ENCODE measurements at places on chromosomes 12 and 14.
A peak's percentile ranks its signal among the peaks of the same experiment; 100 is the strongest.

DNA sequence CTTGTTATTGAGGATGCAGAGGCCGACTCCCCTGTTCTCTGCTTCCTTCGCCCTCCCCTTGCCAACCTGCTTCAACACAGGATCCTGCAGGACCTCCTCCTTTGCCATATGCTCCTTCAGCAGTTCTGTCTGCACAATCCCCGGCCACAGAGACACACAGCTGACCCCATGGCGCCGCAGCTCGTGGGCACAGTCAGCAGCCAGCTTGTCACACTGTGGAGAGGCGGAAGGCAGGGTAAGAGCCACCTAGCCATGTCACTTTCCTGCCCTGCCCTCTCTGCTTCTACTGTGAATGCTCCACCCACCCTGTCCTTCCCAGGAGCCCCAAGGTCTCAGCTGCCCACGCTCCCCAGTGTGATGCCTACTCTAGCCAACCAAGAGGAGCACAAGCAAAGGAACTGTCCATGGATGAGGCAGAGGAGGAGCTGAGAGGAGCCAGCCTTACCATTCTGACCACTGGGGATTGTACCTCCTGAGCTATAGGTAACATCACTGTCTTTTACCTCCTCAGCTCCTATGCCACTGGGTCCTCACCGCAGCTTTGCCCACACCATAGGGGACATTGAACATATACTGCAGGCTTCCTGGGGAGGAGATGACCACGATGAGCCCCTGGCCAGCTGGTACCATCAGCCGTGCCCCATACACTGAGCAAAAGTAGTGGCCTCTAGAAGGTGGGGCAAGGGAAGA is 7.3 kb downstream of the DHRS1 start:
- no peak for DNase-seq

DNA sequence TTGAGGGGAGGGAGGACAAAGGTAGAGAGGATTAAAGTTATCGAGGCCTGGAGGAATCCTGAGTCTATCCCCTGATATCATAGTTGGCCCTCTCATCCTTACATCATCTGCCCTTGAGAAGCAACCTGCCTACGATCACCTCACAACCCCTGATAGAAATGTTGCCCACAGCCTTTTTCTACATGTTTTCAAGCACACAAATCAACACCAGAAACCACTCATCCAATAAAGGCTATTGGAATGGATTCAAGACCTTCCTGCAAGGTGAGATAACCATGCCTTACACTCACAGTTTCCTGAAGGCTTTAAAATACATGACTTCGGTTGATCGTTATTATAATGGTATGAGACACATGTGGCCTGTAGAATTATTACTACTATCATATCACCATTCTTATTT is 175.7 kb upstream of the EGLN3 start:
- DNase-seq, result no peak

DNA sequence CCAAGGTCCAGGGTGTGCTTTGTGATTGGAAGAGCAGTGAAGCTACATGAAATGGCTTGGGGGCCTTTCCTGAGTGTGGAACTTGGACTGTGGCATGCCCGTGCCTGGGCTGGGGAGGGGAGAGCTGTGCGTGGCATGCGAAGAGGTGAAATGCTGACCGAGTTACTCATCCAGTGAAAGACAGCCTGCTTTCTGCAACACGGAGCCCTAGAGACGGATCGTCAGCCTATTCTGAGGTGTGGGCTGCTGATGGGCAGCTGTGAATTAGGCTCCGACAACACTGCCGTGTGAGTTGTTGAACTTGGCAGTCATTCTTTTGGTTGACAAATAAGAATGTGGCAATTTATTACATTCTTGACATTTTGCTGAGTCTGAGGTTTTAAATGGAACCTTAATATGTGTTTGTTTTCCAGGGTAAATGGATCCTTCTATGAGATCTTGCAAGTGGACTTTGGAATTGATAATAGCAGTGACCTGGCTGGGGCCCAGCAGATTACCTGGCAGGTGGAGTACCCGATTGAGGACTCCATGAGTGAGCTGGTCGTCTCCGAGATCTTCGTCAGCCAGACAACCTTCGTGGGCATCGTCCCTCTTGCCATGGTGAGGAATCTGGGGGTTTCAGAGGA is 453.9 kb downstream of the AACS start:
- DNase-seq, result no peak

DNA sequence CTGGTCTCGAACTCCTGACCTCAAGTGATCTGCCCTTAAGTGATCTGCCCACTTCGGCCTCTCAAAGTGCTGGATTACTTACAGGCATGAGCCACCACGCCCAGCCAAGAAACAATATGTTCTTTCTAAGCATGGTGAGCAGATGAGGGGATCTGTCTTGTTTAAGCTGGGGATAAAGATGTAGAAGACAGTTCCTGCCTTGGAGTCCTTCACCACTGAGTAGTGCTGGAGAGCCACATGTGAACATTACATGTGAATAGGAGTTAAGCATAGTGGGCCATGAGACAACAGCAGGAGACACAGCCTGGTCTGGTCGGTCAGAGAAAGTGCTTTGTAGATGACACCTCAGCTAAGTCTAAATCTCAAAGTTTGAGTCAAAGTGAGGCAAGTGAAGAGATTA is 26.0 kb downstream of the TMBIM6 start:
- no peak for DNase-seq

GRCh38 chr12:28711421-28711820 is 437.7 kb upstream of the FAR2 start:
- no peak for DNase-seq

- DNase-seq, result peak; percentile 56
Measured at GRCh38 chr14:103606963-103607668, 21.9 kb upstream of the KLC1 start.

DNA sequence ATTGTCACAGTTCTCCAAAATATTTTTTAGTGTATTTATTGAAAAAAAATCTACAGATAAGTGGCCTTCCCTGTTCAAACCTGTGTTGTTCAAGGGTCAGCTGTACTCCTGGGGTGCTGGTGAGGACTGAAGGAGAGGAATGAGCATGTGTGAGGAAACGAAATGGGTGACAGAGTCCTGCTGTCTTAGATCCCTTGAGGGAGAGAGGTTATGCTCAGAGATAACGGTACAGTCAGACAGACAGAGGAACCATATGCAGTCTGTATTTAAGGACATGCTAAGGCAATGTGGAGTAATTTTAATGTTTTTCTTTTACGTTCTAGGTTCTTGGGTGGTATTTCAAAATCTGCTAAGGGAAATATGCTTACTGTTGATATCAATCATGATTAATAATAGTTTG is 352.9 kb upstream of the RGS6 start:
- no peak for DNase-seq

DNA sequence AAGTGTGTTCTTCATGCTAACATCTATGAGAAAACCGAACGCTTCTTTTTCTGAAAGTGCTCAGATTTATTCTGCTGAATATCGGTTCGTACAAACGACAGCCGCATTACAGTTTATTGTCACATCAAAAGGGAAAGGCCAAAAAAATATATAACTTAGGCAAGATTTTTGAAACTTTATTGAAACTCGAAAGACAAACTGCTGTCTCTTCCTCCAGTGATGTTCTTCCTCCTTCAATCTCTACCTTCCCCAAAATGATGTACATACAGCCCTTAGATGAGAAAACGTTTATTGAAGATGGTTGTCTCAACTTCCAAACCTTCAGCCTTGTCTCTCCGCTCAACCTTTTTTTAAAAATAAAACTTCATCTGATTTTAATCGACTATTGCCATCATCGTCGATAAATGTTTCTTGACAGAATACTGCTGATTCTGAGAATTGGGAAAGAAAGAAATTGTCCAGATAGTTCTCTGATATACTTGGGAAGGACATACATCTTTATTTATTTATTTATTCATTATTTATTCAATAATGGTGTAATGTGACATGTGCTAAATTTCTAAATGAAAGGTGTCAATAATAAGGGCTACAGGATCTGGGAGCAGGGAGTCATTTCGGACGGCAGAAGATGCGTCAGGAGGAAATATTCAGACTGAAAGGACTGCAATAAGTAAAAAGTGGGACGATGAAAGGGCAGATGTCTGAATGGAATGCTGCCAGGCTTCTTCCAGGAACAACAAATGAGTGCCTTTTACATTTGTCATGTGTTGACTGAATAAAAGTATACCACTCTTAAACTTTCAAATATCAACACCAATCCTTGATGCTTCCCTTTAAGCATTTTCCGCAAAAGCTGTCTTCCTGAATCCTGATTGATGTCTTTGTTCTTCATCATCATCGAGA is 817 bp upstream of the MDM1 start:
- DNase-seq, result no peak

GRCh38 chr14:80150301-80150700 is 61.0 kb downstream of the DIO2 start:
- DNase-seq, result no peak

GRCh38 chr12:65598688-65599087 is 225.6 kb upstream of the HMGA2 start:
- no peak for DNase-seq

DNA sequence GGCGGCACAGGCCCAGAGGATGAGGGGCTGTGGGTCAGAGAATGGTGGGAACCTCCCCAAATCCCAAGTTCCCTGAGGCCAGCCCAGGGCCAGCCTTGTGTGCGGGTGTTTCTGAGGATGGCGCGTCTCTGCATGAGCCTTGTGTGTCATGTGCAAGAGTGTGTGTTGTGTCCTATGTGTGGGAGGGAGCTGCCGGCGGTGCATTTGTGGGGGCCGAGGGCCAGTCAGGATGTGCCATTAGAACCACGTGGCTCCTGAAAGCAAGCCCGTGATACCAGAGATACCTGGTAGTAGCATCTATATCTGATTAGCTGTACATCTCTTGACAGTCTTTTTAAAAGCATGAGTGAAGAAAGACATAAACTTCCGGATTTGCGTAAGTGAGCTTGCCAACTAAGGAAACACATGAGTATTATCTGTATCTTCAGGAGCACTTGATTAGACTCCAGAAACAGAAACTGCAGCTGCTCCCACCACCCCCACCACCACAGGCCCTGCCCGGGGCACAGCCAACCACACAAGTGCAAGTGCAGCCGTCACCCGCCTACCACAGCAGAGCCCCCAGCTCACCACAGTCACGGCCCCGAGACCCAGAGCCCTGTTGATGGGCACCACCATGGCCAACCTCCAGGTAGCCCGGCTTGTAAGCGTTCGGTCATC is 19.2 kb downstream of the DDX51 start:
- no peak for DNase-seq

GRCh38 chr14:23521785-23522640 is 29.6 kb downstream of the ZFHX2 start:
- DNase-seq, result no peak

- DNase-seq, result no peak
Measured at GRCh38 chr12:128606051-128606450, 217.7 kb downstream of the SLC15A4 start.

- DNase-seq, result no peak
Measured at GRCh38 chr12:52687497-52688385, 7.5 kb upstream of the KRT1 start.

GRCh38 chr12:46386360-46386867 is 13.8 kb upstream of the SLC38A2 start:
- no peak for DNase-seq

DNA sequence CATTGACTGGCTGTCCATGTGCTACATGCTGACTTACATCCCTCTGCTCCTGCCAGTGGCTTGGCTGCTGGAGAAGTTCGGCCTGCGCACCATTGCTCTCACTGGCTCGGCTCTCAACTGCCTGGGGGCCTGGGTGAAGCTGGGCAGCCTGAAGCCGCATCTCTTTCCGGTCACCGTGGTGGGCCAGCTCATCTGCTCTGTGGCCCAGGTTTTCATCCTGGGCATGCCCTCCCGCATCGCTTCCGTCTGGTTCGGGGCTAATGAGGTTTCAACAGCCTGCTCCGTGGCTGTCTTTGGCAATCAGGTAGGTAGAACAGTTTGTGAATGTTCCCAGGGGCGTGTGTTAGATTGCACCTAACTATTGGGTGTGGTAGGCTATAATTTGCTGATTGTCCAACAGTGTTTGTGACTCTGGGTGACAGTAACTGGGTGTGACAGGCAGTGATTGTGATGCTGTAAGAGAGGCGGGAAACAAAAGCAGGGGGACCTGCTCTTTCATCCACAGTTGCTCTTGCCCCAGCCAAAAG is 981 bp downstream of the FLVCR2 start:
- no peak for DNase-seq

DNA sequence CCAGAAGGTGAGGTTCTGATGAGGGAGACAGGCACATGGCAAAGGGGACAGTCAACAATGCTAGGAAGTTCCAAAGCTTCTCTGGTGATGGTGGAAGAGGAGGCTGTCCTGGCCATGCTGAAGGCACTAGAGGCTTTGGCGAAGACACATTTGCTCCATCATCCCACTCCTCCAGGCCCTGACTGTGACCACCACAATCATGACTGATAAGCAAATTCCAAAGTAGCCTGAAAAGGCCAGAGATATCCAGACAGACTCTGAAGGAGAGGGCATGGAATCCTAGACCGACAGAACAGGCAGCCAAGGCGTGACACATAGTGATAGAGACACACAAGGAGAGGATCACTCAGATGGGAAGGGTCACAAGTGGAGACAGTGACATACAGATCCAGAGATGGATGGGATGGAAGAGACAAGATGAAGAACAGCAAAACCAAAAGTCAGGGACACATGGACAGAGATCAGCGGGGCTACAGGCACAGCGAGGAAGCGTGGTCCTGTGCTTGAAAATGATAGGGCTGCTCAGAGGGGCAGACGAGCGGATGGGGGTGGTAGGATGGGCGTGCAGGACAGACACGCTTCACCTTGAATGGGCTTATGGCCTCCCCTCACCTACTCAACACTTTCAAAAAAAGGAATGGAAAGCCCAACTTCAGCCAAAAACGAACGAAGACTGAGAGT is 1.3 kb downstream of the ZFHX2 start:
- no peak for DNase-seq

DNA sequence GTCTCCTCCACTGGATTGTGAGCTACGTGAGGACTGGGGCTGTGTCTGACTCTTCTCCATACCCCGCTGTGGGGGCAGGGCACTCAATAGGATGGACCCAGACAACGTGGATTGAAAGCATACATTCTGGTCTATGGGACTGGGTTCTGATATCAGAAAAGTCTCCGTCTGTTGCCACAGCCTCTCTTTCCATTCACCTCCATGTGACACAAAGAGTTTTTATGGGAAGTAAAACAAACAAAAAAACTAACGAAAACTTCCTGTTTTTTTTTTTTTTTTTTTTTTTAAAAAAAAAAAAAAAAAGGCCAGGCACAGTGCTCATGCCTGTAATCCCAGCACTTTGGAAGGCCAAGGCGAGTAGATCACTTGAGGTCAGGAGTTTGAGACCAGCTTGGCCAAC is 44.7 kb downstream of the SLC8A3 start:
- DNase-seq, result no peak

GRCh38 chr14:96806836-96807235 is 9.7 kb downstream of the VRK1 start:
- no peak for DNase-seq

DNA sequence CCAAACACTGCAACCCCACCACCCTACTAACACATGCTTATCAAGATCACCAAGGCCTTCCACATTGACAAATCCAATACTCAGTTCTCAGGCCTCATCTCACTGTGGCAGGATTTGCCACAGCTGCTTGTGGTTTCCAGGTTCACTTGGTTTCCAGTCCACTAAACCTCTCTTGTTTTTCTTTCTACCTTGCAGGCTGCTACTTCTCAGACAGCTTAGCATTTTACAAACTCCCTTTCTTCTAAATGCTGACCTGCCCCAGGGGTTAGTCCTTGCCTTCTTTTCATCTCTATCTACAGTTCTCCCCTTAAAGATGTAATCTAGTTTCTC is 84.1 kb downstream of the BCAT1 start:
- DNase-seq, result no peak

Data from activated CD4-positive, CD25-positive, alpha-beta regulatory T cell treated with anti-CD3 and anti-CD28 coated beads, Interleukin-2, amount 50 U/mL, for 72 hours (primary cell).